D721Med (cell line): ENCODE measurements at places on chromosomes 13 and 19.

DNA sequence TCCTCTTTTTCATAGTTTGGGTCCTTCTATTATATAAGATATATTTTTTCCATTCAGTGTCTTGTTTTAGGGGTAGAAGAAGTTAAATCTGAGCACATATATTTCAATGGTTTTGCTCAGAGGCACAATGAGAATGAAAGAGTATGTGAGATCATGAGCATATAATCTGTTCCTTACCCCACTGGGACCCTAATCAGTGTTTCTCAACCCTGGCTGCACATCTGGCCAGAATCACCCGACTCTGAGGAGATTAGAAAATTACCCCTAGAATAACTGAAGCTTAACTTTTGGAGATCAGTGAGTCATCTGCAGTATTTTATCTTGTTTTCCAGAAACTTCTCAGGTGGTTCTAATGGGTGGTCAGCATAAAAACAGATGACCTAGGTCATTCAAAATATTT is 782 bp downstream of the CYSLTR2 start:
- DNase-seq = no peak

- DNase-seq = no peak
Observed at GRCh38 chr19:10052602-10053360, 33.3 kb upstream of the SHFL start.

DNA sequence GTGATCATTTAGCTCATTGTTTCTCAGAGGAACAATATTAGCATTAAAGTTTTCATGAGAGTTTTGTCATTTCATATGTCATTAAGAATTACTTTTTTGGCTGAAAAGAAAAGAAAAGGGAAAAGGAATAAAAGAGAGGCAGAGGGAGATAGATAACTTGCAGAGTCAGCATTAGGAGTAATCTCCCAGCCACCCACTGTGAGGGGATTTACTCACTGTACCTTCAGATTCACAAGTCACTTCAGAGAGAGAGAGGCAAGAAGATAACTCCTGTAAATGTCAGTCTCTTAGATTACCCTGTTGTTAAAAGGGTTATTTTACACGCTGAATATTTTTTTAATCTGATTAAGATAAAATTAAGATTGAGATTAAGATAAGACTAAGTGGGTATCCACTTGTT is 125.2 kb downstream of the POU4F1 start:
- no peak for DNase-seq

DNA sequence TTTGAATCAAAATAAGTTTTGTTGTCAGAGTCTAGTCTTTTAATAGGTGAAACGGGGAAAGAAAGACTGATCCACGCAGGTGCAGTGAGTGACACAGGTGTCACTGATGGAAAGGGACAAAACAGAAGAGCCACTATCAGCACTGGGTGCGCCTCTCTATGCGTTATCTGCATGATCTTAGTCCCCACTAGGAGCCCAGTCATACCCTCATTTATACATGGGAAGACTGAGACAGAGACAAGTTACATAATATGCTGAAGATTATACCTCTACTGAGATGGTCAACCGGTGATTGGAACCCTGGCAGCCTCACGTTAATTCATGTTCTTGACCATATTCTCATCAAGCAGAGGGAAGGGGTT is 3.4 kb downstream of the LRCH1 start:
- no peak for DNase-seq

DNA sequence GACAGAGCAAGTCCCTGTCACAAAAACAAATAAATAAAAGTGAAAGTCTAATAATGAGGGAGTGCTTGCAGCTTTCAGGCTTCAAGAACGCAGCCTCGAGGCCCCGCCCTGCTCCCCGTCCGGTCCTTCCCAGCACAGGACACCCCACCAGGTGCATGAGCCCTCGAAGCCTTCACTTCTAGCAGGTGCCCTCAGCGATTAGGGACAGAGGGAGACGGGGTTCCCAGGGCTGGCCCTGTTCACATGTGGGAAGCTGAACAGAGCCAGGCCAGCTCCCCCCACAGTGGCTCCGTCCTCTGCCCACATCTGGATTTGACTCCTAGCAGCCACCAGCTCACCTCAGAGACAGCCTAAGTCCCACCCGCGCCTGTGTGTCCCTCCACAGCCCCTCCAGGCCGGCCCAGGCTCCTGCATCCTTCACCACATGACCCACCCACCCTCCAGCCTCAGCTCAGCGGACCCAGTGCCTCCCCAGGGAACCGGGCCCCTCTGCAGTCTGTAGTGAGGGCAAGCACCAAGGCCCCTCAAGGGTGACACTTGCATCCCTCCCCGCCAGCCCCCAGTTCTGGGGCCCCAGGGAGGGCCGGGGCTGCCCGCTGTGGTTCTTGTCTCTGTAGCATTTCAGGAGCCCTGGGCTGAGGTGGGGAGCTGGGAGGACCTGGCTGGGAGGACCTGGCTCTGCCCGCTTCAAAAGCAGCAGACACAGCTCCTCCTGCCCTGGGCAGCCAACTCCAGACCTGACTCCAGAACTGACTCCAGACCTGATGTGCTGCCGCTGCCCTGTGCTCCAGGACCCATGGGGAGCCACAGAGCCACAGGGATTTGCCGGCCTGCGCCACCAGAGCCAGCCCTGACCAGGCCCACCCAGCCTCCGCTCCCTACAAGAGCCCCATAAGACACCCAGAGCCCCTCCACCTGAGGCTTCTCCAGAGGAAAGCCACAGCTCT is 27.2 kb downstream of the GPX4 start:
- no peak for DNase-seq

DNA sequence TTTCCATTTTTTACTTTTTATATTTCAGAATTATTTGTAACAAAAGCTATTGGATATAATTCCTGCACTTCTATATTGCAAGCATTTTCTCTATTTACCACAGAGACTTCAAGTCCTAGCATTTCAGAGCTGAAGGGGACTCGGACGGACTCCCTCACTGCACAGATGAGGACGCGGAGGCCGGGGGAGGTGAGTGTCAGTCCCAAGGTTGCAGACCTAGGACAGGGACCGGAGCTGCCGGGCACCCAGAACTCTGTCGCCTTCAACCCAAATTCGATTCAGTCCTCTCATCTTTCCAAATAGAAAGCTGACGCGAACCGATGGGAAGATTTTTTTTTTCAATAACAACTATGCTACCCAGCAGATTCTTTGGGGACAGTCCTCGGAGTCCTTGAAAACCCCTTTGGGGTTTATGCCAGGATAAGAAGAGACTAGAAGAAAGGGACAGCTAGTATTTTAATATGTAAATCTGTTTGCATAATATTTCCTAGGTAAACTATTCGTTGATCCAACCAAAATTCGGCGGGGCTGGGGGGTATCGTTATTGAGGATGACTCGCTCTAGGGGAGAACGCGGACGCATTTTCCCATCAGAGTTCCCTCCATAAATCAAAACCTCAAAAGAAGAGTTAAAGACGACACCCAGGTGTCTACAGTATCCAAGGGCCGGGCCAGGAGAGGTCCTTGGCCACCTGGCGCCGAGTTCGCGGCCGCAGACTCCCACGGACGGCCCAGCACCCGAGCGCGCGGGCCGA is 803 bp downstream of the FLT3 start:
- DNase-seq = no peak

DNA sequence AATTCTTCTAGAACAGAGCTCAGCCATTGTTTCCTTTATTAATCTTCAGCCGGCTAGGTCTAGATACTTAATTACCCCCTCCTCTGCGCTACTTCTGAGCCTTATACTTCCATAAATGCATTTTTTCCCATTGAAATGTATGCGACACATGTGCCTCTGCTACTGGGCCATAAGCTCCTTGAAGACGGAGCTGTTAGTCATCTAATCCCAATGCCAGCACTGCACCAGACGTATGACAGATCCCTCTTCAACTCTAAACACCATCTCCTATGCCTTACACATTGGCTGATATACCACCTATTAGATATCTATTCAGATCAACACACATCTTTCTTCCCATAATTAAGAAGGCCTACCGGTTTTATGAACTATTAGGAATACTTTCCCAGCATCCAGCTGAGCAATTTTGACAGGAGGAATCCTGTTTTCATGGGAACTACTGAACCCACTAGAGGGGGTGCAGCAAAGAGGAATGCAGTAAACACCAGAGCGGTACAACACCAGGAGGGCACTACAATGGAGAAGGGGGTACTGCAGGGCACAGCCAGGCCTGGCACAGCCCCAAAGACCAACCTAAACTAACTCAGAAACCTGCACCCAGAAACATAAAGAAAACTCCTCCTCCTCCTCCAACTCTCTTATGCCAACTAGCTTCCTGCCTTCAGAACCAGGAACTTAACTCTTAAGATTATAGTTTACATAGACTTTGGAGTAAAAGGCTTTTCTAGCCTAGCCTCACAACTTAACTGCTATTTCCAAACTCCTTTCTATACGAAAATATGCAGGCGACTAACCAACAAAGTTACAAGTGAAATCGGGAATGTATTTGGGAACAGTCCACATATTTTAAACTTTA is 18.7 kb downstream of the STK24 start:
- DNase-seq = no peak

GRCh38 chr19:45056831-45057230 is 18.0 kb downstream of the CLASRP start:
- no peak for DNase-seq

GRCh38 chr19:11198769-11199424 is 1.6 kb upstream of the KANK2 start:
- DNase-seq = no peak

DNA sequence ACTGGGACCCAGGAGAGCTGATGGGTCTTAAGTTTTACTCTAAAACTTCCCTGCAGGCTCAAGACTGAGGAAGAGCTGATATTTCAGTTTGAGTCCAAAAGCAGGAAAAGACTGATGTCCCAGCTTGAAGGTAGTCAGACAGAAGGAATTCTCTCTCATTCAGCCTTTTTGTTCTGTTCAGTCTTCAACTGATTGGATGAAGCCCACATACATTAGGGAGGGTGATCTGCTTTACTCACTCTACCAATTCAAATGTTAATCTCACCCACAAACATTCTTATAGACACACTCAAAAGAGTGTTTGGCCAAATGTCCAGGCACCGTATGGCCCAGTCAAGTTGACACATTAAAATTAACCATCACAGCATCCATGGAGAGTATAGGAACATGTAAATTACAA is 173.5 kb downstream of the KCNRG start:
- no peak for DNase-seq

DNA sequence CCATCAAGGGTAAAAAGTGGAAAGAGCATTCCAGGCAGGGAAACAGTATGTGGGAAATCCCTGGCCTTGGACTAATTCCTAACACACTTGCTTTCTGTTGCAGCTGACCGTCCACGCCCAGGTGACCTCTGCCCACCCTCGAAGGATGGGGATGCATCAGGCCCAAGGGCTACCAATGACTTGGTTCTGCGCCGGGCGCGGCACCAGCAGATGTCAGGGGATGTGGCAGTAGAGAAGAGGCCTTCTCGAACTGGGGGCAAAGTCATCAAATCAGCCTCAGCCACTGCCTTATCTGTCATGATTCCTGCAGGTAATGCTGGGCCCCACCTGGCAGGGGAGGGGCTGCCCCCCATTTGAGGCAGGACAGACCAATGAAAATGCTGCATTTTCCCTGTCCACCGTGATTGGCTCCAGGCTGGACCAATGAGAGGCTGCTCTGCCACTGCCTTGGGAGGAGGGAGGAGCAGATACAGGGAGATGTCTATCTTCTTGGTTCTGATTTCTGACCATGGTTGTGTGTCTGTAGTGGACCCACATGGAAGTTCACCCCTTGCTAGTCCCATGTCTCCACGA is 12.6 kb downstream of the DNASE2 start:
- peak; percentile 18 for DNase-seq
